Purkinje cell (primary cell): ENCODE measurements at places on chromosomes 13 and 19. TPM values are rescaled to one million over a fixed set of nuclear protein-coding genes. Genes with fewer than 3 reads are reported as not detected.

CYP4F3 gene
- polyA plus RNA-seq: 0.15 TPM in 1 of 2 replicates, not detected in the other

LIM2 gene
- polyA plus RNA-seq: not detected in 2 replicates

NCR1 gene
- not detected in 2 replicates for polyA plus RNA-seq

C19orf38 gene
- polyA plus RNA-seq: not detected in 2 replicates

ZNF320 gene
- 4.9 and 10.2 TPM in 2 replicates for polyA plus RNA-seq

ZNF578 gene
- 3.5 and 4.1 TPM in 2 replicates for polyA plus RNA-seq

TNNI3 gene
- polyA plus RNA-seq: not detected in 2 replicates

LPAR2 gene
- 0.40 TPM in 1 of 2 replicates, not detected in the other for polyA plus RNA-seq

CTXN1 gene
- 2.1 TPM in 1 of 2 replicates, not detected in the other for polyA plus RNA-seq

CEACAM1 gene
- polyA plus RNA-seq: 0.32 TPM in 1 of 2 replicates, not detected in the other

ZNF792 gene
- 0.50 TPM in 1 of 2 replicates, not detected in the other for polyA plus RNA-seq

ZNF534 gene
- polyA plus RNA-seq: 0.73 and 0.85 TPM in 2 replicates

CD37 gene
- 0.86 and 9.6 TPM in 2 replicates for polyA plus RNA-seq

SHANK1 gene
- 0.11 TPM in 2 replicates for polyA plus RNA-seq

ZNF700 gene
- polyA plus RNA-seq: 0.39 and 5.0 TPM in 2 replicates

CYP2F1 gene
- not detected in 2 replicates for polyA plus RNA-seq
